ENCODE measurements at places on chromosomes 12 and 14. TPM values are rescaled to one million over a fixed set of nuclear protein-coding genes. Genes with fewer than 3 reads are reported as not detected.

- DNase-seq: no peak
Observed at GRCh38 chr12:71954083-71954778, 15.6 kb downstream of the TPH2 start.

Gene GPRC5D
- not detected for total RNA-seq

Gene PLEKHH1
- total RNA-seq: 1.1 TPM

- DNase-seq: no peak
Observed at GRCh38 chr12:124713041-124713435, 145.6 kb upstream of the NCOR2 start.

GRCh38 chr14:78173346-78174035, 3.3 kb downstream of the NRXN3 start:
- no peak for DNase-seq

Gene SOS2
- 29.7 TPM for total RNA-seq

- DNase-seq: peak; percentile 91
Observed at GRCh38 chr12:6471989-6472360, 1.5 kb upstream of the VAMP1 start.

Gene OGFOD2
- 8.3 TPM for total RNA-seq

Gene B4GALNT1
- 2.9 TPM for total RNA-seq

DNA sequence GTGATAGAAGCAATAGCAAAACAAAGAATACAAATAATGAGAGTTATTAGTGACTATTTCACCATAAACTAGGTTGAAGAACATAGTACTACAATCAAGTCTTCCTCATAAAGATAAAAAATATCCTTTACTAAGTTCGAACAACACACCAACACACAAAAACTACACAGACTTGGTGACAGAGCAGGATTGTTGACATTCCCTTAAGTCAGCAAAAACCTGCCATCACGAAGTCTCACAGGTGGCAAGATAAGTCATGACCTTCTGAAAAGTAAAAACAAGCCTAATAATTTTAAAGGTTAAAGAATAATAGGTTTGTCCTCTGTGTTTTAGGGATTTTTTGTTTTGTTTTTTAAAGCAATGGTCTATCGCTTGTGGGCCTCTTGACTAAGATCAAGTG, 173.0 kb downstream of the SEC23A start:
- no peak for DNase-seq

DNA sequence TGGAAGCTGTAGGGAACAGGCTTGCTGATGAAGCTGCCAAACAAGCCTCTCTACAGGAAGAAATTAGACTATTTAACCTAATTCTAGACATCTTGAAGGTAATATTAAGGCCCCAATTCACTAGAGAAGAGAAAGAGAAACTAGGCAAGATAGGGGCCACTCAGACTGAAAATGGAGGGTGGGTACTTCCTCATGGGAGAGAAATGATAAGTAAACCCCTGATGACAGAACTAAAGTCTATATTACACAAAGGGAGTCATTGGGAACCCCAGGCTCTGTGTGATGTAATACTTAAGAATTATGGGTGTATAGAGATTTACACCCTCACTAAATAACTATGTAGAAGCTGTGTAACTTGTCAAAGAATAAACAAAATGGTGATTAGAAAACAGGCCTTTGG, 64.3 kb downstream of the APOBEC1 start:
- DNase-seq: no peak

- no peak for DNase-seq
Observed at GRCh38 chr14:32382704-32383103, 53.6 kb downstream of the AKAP6 start.

Gene CLEC4E
- total RNA-seq: not detected

DNA sequence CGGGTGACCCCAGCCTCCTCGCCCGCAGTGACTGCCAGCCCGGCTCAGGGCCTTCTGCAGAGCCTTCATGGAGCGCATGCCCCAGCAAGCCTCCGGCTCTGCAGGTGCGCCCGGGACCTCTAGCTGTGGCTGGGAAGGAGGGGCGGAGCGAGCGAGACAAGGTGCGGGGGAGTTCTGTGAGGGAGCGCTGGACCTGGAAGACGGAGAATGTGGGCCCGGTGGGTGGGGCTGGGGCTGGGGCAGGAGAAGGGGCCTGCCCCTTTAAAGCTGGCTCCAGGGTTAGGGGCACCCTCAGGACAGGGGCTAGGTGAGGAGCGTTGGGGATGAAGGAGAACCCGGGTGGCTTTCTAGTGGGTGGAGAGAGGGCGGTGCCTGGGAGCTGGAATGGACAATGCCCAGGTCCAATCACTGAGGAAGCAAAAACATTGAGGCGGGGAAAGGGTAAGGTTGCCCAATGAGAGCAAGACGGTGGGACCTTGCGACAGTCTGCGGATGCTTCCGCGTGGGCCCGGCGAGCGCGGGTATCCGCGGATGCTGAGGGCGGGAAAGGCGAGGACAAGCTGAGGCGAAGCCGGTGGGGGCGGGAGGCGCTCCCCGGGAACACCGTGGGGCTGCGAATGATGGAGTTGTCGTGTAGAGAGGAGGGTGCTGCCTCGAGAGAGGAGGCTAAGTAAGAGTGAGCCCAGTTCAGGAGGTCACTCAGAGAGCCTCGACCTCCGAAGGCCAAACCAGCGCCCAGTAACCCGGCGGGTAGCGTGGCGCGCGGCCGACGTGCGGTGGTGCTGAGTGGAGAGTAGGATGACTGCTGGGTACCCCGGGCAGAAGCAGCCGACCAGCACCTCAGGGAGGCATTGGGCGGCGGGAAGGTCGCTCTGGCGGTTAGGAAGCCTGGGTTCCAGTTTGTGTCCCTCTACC, at the start of gene GLS2:
Gene GLS2, minus strand, starts transcription at position 121 of the 915 bp plus-strand sequence. Its CDS starts 43 bp downstream, at position 78.
- DNase-seq: peak; percentile 98

DNA sequence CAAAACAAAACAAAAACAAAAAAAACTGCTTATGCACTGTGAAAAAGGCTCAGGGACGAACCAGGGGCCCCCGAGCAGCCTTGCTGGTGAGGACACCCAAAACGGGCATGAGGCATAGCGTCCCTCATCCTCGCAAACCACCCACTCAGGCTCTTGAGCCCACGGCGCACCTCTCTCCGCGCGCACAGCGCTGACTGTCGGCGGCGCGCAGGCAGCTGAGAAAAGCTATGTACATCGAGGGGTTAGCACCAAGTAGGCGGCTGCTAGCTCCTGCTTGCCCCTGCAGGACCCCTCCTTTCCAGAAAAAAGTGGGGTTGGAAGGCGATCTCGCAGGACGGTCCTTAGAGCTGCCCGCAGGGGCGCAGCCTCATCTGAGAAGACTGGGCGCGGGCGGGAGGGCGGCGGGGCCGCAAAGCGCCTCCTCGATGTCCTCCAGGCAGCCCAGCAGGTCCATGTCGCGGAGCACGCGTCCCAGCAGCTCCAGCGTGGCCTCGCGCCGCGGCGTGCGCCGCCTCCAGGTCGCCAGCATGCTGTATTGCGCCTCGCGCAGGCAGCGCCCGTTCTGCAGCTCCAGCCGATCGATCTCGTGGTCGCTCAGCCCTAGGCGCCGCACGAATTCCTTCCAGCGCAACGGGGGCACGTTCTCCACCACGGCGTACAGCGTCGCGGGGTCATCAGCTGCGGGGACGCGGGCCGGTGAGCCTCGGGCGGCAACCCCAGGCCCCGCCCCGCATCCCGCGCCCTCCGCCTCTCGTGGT, 12.8 kb downstream of the TNFRSF1A start:
- DNase-seq: peak; percentile 32

DNA sequence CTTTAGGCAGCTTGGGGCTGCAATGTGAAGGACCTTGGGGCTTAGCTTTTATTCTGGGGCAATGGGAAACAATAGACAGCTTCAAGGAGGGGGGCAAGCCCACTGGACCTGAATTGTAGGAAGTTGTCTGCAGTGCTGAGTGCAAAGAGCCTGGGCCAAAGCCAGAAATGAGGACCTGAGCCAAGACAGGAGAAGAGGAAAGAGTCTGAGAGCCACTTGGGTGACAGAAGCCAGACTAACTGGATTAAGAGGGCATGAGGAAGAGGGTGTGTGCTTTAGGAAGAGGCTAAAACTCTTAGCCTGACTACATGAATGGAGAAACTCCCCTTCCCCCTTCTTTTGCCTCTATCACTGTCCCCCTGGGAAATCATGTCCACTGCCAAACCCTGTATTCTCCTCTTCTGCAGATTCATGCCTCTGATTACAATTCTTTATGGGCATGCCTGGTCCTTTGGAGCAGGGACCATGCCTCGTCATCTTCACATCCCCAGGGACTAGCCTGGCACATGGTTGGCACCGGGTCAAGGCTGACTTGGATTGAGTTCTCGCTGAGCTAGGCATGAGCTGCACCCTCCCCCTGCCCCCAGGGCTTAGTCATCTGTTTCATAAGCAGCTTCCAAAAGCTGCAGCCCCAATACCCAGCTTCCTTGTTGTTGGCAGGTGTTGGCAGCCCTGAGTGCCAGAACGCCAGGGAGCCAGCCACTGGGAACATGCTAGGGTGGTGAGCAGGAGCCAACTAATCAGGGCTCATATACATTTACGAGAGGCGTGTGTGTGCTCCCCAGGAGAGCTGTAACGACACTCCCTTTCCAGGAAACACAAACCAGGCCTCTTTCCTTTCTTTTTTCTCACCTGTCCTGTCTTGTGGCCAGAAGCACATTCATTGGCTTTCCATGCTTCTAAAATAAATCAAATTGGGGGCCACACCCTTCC, 27.7 kb upstream of the JDP2 start:
- DNase-seq: peak; percentile 78
